CD4-positive, alpha-beta T cell treated with Interleukin-6 at 100 ng/mL for 8 hours (primary cell): ENCODE measurements at places on chromosomes 16 and 17.

- DNase-seq, result peak; percentile 72
These were observed 2.7 kb upstream of the SNX20 start for GRCh38 chr16:50683689-50684374.

- no peak for DNase-seq
These were observed 19.1 kb downstream of the METRNL start for GRCh38 chr17:83098241-83099085.

DNA sequence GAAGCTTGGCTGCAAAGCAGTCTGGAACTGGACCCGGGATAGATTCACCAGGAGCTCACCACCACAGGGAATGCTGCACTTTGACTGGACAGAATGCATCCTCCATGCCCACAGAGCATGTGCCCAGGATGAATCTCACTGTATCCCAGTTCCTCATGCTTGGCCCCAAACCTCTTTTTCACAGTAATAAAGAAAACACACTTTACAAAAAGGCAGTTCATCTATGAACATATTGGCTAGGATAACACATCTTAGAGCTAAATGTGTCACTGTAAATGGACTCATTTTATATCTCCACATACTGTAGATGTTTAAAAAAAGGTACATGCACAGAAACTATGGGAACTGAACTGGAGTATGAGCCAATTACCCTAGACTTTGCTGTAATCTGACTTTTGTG, 266.9 kb downstream of the TOX3 start:
- DNase-seq, result no peak

DNA sequence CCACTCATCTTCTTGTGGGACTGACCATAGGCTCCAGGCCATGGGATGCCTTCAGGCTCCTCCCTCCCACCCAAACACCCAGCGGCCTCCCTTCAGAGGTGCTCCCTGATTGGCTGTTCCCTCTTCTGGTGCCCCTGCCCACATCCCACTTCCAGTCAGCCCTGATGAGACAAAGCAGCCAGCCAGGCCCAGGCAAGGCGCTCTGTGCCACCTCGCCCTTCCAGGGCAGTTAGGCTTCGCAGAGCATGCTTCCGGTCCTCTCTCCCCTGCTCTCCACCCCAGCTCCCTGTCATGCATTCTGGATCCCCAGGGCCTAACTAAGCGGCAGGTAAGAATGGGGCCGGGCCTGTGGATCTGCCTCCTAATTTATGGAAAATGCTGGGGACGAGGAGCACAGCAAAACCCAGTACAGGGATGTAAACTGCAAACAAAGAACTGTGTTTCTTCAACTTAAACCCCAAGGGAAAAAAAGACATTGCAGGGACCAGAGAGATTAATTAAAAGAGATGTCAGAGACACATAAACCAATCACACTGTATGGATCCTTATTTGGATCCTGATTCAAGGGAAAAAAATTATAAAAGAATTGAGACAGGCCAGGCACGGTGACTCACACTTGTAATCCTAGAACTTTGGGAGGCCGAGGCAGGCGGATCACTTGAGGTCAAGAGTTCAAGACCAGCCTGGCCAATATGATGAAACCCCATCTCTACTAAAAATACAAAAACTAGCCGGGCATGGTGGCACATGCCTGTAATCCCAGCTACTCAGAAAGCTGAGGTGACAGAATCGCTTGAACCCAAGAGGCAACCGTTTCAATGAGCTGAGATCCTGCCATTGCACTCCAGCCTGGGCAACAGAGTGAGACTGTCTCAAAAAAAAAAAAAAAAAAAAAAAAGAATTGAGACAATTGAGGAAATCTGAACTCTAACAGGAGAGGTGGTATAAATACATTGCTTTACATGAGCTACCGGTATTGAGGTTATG, 26.0 kb downstream of the ZDHHC7 start:
- no peak for DNase-seq

- DNase-seq, result no peak
These were observed 15.0 kb downstream of the SLC38A8 start for GRCh38 chr16:84027625-84028024.
